ENCODE measurements at places on chromosomes 12 and 14.

GRCh38 chr12:70151993-70152392 lies 91.2 kb upstream of the CNOT2 start:
- no peak for DNase-seq

DNA sequence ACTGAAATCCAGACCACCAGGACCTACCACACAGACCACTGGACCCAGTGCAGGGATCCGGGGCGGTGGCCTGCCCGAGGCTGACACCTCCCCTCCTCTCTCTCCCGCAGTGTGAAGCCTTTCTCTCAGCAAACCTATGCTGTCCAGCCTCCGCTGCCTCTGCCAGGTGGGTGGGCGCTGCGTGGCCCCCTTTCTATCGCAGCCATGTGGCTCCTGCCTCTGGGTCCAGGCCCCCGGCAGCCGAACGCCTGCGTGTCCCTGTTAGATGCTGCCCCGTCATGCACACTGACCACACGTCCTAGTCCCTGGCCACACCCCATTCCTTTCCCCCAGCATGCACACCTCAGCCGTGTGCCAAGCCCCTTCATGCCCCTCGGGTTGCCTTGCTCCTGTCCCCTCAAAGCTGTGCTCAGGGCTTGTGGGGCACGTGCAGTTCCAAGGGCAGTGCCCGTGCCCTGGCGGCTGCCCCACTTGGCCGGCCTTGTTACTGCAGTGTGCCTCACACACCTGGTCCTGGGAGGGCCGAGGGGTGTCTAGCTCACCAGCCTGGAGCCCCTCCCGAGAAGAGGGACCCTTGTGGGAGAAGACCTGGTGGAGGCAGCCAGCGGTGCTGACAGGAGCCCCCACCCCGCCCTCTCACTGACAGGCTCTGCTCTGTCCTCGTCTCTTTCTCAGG lies 58.0 kb upstream of the TSPAN9 start:
- DNase-seq = no peak

- DNase-seq = no peak
These were observed 74.8 kb upstream of the TCL1B start for GRCh38 chr14:95611293-95611880.

- DNase-seq = no peak
These were observed 13.1 kb upstream of the TMTC1 start for GRCh38 chr12:29796823-29797263.

DNA sequence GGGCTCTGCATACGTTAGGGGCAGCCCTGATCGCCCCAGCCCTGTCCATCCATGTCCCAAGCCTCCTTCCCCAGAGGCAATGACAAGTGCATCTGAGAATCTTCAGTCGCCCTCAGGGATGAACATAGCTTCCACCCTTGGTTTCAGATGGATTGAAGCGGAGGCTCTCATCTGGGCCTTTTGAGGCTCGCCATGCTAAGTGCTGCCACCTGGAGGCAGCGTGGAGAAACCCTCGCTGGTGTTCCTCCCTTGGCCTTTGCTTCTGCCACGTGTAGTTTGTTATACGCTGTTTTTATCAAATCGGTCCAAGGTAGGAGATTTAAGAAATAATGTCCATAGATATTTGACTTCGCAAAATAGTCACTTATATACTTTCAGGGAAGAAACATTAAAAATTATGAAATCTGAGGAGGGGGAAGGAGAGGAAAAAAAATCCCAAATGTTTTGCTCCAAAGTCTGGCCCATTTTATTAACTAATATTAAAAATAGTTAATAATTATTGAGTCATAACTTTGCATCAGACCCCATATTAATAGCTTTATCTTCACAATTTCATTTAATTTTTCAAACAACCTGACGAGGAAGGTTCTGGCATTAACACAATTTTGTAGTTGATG lies 28.8 kb upstream of the LRRC10 start:
- DNase-seq = peak; percentile 8

DNA sequence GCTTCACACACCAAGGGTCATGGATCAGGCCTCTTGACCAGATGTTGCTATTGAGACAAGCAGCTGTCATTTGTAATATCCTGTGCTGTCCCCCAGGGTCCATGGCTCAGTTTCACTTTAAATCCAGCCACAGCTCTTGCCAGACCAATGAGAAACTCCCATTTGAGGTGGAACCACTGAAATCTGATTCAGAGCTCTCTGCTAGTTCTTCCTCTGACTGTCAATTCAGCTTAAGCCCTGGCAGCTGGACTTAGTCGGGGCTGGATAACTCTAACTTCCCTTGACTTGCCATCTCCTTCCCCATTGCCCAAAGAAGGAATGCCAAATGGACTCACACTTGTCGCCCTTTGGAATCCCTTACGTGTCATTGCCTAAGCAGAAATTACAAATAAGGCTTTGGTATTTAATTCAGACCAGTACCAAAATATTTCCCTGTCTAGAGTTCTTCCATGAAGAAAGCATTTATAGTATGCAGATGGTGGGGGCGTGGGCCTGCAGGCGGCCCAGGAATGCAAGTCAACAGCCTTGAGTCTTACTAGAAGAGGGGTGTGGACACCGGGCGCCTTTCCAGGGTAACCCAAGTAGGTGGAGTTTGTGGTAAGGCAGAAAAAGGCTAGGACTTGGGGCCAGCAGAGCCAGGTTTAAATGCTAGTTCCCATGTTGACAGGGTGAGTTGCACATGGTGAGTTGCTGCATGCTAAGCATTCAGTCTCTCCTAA lies 96.9 kb upstream of the TMPO start:
- DNase-seq = no peak

DNA sequence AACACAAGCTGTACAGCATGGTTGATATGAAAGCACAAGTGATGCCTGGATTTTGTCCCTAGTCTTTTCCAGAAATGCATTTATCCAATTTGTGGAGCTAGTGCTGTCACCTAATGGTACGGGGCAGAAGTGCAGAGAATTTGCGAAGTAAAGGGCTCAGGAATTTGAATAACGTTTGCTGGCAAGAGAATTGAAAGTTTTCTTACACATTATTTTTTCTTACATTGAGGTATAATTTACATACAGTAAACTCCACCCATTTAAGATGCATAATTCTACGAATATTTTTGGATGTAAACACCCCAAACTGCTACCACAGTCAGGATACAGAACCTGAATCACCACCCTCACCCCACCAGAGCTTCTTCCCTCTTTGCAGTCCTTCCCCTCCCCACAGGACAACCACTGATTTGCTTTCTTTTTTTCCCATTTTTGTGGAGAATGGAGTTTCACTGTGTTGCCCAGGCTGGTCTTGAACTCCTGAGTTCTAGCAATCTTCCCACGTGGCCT lies 3.5 kb downstream of the AICDA start:
- no peak for DNase-seq

- DNase-seq = no peak
These were observed 42.7 kb upstream of the NEDD1 start for GRCh38 chr12:96864335-96864734.

DNA sequence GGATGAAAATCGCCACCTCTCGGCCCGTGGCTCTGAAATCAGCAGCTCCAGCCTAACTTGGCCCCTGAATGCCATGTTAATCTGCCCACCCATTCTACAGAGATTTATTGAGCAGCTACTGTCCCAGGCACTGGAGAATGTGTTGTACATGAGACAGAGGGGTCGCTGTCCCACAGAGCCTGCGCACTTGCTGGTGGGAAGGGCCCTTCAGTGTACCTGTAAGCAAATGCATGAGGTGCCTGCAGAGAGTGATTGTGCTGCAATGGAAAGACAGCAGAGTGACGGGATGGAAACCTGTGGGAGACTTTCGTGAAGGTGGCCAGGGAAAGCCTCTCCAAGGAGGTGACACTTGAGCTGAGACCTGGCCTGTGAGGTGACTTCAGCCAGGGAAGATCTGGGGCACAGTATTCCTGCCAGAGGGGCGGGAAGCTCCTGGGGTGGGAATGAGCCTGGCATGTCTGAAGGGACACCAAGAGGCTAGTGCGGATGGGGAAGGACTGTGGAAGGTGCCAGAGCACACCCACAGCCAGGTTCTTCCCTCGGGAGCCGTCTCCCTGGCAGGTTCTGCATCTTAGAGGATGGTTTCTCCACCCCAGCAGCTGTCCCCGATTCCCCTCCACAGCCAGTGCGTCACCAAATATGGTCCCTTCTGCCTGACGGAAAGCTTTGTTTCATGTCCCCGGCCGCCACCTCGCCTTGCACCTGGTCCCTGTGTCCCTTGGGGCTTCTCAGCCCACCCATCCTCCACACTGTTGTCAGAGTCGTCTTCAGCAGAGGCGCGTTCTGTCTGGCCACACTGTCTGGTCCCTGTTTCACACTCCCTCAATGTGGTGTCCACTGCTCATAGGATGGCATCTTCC lies 8.7 kb downstream of the SMIM41 start:
- no peak for DNase-seq

All from stimulated activated CD8-positive, alpha-beta memory T cell treated with anti-CD3 and anti-CD28 coated beads, Interleukin-15, amount 100 ng/mL, for 4 hours (primary cell).